ENCODE measurements at places on chromosomes 12 and 14. TPM values are rescaled to one million over a fixed set of nuclear protein-coding genes. Genes with fewer than 3 reads are reported as not detected.

Gene VRTN
- not detected for total RNA-seq

Gene ACSM4
- not detected for total RNA-seq

Gene RPL10L
- not detected for total RNA-seq

Gene ITGB7
- total RNA-seq: 0.46 TPM

Gene ERBB3
- total RNA-seq: 14.3 TPM

All from epithelial cell of proximal tubule (primary cell).